ENCODE measurements at places on chromosomes 16 and 17.

- DNase-seq, result no peak
These were observed 6.1 kb downstream of the DRC3 start for GRCh38 chr17:17978481-17979424.

GRCh38 chr16:1963806-1964505 lies 670 bp downstream of the RPS2 start:
- no peak for DNase-seq

GRCh38 chr17:50212121-50212843 lies 10.9 kb upstream of the COL1A1 start:
- no peak for DNase-seq

DNA sequence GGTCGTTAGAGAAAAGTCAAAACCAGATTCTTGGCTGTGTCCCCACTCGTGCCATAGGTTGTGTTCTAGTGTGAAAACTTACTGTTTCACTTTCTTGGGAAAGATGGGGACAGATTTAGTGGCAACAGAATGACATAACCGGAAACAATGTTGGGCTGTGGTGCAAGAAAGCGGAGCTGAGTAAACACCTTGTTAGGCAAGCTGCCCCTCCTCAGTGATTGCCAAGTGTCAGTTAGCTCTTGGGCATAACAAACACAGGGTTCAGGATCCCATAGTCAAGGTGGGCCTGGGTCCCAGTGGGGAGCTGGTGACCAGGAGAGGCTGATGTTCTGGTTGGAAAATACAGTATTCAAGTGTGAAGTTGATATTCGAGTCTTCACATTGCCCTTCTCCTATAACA lies 15.4 kb downstream of the UBN1 start:
- no peak for DNase-seq

- DNase-seq, result peak; percentile 51
These were observed 25.0 kb downstream of the WNT9B start for GRCh38 chr17:46876353-46876887.

DNA sequence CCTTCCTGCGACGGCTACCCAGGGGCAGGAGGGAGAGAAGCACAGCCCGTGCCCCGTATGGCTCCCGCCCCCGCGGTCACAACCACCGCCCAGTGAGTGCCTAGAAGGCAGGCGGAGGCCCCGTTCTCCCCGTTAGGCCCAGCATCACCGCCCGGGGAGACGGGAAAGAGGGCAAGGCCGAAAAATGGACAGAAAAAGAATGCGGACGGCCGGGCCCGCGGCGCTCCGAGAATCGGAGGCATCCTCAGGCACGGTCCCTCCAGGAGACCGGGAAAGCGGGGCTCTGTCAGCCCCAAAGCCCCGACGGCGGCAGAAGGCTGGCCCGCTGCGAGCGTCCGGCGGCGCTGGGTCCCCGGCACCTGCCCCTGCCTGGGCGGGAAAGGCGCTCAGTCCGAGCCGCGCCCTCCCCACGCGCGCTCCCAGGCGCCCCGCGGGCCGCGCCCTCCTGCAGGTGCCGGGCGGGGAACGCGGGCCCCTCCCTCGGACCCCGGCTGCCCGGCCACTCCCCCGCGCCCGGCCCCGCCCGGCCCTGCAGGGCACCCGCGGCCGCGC lies 407 bp downstream of the MCRIP1 start:
- DNase-seq, result no peak

DNA sequence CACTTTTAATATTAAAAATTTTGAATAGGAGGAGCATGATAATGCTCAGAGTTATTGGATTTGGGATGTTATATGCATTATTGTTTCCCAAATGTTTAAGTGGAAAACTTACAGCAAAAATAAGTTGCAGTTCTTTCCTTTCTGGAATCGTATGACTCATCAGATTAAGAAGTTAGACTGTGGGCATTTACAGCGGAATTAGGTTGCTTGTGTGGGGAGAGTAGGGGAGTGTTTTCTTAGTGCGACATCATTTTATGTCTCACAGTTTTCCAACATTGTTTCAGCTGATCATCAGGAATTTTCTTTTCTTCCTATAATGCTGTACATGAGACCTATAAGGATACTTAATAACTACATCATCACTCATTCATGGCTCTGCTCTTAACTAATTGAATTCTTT lies 1631.8 kb downstream of the CDH8 start:
- DNase-seq, result no peak

DNA sequence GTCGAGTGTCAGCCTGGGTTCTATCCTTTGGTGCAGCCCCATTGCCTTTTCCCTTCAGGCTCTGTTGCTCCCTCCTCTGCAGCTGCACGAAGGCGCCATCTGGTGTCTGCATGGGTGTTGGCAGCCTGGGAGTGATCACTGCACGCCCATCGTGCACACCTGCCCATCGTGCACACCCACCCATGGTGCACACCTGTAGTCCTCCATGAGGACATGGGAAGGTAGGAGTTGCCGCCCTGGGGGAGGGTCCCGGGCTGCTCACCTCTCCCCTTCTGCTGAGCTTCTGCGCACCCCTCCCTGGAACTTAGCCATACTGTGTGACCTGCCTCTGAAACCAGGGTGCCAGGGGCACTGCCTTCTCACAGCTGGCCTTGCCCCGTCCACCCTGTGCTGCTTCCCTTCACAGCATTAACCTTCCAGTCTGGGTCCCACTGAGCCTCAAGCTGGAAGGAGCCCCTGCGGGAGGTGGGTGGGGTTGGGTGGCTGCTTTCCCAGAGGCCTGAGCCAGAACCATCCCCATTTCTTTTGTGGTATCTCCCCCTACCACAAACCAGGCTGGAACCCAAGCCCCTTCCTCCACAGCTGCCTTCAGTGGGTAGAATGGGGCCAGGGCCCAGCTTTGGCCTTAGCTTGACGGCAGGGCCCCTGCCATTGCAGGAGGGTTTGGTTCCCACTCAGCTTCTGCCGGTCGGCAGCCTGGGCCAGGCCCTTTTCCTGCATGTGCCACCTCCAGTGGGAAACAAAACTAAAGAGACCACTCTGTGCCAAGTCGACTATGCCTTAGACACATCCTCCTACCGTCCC lies 2.9 kb downstream of the CTRL start:
- DNase-seq, result no peak

GRCh38 chr17:81952792-81953228 lies 5.8 kb upstream of the MYADML2 start:
- no peak for DNase-seq

DNA sequence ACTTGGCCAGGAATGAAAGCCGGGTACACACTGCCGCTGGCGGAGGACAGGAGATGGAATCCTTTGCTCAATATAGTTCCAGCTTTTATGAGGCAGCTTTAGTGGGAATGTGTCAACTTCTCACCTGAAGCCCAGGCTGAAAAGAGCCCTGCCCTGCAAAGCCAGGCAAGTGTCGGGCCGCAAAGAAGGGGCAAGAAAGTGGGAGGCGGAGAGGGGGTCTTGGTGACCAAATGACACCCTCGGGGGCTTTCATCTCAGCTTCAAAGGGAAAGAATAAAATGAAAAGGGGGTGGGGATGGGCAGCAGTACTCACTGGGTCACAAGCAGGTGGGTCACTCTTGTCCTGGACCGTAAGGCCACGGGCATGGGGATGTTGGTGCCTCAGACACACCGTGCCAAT lies 62.9 kb downstream of the C16orf95 start:
- DNase-seq, result no peak

DNA sequence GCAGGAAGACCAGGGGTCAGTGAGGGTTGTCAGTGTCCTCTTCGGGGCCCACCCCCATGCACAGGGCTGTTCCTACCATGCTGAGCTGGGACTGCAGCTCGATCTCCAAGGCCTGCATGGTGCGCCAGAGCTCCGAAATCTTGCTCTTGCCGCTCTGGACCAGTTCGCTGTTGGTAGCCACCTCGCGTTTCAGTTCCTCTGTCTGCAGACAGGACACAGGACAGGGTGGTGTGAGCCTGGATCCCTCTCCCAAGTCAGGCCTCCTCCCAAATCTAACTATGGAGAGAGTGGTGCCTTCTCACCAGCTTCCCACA lies 90.9 kb downstream of the GOSR1 start:
- DNase-seq, result no peak

DNA sequence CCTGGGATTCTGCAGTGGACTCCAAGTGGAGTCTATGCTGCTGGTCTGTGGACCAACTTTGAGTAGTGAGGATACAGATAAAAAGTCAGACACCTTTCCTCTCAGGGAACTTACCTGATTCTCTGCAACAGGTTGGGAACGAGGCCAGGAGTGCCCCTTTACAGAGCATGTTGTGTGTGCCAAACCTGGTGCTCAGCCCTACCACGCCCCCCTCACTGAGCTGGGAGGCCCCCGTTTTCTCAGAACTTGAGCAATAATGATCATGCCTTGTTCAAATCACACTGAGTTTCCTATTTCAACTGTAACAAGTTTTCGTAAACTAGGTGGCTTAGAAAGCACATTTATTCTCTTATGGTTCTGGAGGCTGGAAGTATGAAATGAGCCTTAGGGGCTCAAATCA lies 182.0 kb downstream of the COPRS start:
- DNase-seq, result no peak

DNA sequence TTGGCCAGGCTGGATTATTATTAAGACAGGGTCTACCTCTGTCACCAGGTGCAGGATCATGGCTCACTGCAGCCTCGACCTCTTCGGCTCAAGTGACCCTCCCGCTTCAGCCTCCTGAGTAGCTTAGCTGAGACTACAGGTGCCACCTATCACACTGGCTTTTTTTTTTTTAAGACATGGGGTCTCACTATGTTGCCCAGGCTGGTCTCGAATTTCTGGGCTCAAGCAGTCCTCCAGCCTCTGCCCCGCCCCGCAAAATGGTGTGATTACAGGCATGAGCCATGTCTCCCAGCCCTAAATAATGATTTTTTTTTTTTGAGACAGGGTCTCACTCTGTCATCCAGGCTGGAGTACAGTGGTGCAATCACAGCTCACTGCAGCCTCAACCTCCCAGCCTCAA lies 5.8 kb downstream of the OVCA2 start:
- DNase-seq, result no peak

GRCh38 chr16:5019775-5020174 lies 14.0 kb downstream of the NAGPA start:
- DNase-seq, result no peak

- no peak for DNase-seq
These were observed 969.7 kb downstream of the CDH11 start for GRCh38 chr16:64151990-64152767.

- DNase-seq, result no peak
These were observed 25.3 kb downstream of the CMIP start for GRCh38 chr16:81469710-81470535.

DNA sequence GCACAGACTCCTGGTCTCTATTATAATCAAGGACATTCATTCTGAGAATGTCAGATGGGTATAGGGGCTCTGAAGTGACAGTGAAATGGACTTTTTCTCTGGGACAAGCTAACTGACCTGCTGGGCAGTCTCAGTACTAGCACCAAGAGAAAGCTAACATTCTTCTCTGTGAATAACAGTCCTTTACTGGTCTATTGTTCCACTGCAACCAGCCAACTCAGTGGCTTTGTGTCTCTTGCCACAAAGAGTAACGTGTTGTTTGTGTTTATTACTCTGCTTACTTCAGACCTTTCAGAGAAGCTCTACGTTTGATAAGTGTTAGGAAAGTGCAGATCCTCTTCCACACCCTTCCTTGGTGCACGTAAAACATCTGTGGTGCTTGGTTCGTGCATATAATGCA lies 61.5 kb upstream of the BCAR1 start:
- DNase-seq, result no peak

- DNase-seq, result no peak
These were observed 85.6 kb downstream of the OMG start for GRCh38 chr17:31211352-31212012.

DNA sequence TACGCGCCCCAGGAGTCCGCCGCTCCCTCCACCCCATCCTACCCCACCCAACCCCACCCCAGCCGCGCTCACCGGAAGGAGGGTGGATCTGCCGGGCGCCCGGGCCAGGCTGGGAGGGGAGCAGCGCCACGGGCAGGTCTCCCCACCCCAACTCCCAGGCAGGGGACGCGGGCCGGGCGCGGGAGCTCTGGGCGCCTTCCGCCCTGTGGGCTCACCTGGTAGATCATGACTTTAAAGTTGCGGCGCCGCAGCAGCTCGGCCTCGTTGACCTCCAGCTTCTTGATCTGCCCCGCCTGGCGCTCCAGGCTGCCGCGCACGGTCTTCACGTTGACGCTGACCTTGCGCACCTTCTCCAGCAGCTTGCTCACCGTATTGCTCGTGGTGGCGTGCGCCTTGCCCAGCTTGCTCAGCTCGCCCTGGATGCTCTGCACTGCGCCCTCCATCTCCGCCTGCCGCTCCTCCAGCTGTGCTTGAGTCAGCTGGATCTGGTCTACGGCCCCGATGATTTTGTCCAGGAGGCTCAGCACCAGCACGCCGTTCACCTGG lies 571 bp downstream of the CAVIN1 start:
- DNase-seq, result no peak

DNA sequence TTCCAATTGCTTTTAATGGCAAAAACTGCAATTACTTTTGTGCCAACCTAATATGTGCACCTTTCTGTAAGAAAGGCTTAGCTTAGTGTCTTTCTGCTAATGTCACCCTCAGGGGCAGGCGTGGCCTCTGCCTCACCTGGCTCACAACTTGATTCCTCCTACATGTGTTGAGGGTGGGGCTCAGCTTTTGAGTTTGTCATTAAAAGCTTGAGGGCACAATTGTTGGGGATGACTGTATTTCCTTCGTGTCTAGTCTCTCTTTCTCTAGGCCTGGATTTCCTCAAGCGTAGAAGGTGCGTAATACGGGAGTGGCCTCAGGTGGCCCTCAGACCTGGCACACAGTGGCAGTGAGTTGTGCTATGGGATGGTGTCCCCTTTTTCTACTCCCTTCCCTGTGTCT lies 94.4 kb downstream of the CLEC16A start:
- DNase-seq, result no peak

GRCh38 chr17:9367156-9367555 lies 208.5 kb downstream of the STX8 start:
- DNase-seq, result no peak

- DNase-seq, result no peak
These were observed 11.8 kb downstream of the HASPIN start for GRCh38 chr17:3735515-3735914.

GRCh38 chr16:16163571-16163970 lies 59.7 kb downstream of the ABCC6 start:
- DNase-seq, result no peak

DNA sequence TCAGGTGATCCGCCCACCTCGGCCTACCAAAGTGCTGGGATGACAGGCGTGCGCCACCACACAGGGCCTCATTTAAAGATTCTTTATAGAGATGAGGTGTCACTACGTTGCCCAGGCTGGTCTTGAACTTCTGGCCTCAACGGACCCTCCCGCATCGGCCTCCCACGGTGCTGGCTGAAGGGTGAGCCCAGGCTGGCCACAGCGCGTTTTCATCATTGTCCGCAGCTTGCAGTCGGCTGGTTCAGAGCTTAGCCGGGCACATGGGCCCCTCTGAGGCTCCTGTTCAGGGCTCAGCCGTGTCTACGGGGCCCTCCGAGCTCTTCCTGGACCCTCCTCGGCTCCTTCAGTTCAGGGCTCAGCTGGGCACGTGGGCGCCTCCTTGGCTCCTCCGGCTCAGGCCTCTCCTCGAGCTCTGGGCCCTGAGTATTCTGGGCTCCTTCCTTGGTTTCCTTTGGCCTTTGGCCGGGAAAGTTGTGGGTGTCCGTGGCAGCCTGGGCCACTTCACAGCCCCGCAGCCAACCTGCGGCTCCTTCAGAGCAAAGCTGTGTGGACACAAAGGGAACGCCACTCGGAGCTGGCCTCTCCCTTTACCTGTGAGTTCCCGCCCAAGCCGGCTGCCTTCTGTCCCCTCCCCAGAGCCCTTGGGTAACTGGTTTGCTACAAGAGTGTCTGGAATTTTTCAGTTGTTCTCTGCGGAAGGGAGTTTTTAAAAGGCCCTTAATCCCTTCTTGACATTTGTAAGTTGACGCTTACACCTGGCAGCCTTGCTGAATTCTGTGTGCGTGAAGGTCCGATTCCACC lies 1.2 kb upstream of the MSLN start:
- no peak for DNase-seq
